Stimulated activated CD4-positive, alpha-beta T cell treated with anti-CD3 and anti-CD28 coated beads, Interleukin-1b, Interleukin-23, amount 100 ng/mL, for 4 hours (primary cell): ENCODE measurements at places on chromosomes 6 and 20.

GRCh38 chr20:10504994-10505730 lies 70.1 kb downstream of the SLX4IP start:
- DNase-seq = no peak

GRCh38 chr6:76742919-76743318 lies 670.5 kb upstream of the IMPG1 start:
- DNase-seq = no peak

- no peak for DNase-seq
Measured at GRCh38 chr6:126048635-126049034, 62.3 kb downstream of the TRMT11 start.

DNA sequence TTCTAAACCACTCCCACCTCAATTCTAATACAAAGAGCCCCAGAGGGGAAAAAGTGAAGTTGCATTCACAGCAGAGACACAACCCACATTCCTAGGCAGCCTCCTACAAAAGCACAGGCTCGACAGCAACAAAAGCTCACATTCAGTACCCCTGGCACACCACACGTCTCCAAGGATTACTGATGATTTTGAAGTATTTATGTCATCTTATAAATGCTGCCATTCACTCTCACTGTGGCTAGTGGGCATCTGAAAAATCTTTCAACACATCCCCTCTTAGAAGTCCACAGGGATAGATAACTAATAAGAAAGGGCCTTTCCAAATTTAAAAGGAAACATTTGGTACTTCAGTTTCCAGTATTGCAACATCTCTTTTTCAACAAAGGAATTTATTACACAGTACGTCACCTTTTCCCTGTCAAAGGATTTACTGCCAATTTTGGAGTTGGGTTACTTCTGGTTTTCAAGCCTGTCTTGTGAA lies 146.7 kb downstream of the TASP1 start:
- DNase-seq = no peak

DNA sequence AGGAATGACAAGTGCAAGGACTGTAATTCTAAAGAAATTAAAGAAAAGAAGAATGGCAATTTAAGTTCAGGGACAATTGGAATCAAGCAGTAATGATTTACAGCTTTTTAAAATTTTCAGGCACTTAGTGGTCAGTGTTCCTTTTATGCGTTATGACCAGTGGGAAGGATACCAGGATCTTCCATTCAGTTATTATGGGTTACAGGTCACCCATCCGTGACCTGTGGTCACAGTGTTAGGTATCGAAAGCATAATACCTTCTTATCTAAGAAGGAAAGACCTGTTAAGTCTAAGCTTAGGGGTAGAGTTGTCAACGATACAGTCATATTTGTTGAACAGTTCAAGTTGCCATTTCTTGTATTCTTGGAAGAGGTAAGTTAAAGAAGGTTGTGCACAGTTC lies 253.8 kb downstream of the LAMA2 start:
- DNase-seq = no peak
